M059J (cell line): ENCODE measurements at places on chromosomes 6 and 20.

GRCh38 chr6:82063574-82063973 is 184.0 kb downstream of the IBTK start:
- DNase-seq, result no peak

- DNase-seq, result no peak
Observed at GRCh38 chr20:270517-270916, 13.0 kb downstream of the DEFB132 start.

GRCh38 chr6:61909486-61909885 is 376.5 kb downstream of the KHDRBS2 start:
- no peak for DNase-seq

DNA sequence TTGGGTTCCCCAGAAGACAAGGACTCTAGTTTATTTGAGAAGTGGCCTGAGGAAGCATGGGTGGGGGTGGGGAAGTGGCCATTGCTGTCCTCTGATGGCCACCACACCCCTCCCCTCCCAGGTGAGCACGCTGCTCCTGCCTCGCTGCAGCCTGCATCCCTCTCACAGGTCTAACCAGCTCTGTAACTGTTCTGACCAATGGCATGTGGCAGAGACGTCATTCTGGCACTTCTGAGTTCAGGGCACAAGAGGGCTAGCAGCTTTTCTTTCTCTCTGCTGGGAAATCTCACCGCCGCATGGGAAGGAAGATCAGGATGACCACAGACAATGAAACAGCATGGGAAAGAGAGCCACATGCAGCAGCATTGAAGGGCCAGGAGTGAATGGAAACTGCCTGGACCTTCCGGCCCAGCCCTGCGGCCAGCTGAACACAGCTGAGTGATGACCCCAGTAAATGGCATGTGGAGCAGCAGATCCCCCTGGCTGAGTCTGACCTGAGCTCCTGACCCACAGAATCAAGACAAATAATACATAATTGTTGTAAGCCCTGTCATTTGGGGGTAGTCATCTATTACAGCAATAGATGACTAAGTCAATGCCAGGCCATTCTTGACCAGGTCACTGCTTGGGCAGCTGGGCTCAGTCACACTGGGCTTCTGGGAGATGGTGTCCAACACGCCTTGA is 179.8 kb downstream of the LINC00237 start:
- peak; percentile 67 for DNase-seq

GRCh38 chr6:90859612-90860011 is 272.7 kb upstream of the MAP3K7 start:
- no peak for DNase-seq

GRCh38 chr6:25392372-25392771 is 113.2 kb downstream of the CARMIL1 start:
- DNase-seq, result no peak

DNA sequence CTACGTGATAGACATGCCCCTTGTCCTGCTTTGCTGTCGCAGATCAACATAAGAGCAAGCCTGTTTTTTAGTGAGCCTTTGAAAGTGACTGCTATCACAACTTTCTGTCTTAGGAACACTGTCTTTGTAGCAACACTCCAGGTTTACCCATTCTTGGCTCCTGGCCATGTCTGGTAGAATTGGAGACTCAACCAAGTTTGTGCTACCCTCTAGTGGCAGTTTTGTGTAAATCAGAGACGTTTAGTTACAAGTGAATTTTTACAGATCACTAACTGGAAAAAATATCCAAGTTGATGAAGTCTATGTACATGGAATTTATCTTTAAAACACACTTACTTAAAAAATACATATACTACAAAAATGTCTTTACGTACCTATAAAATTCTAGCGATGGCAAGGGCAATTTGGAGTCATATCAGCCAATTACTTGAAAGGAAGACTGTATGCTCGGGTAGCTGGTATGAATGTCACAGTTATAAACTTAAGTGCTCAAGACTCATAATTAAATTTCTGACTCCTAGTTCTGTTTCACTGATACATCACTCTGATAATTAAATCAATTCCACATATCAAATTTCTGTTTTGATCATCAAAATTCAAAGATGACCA is 101.4 kb downstream of the ADGB start:
- peak; percentile 87 for DNase-seq

DNA sequence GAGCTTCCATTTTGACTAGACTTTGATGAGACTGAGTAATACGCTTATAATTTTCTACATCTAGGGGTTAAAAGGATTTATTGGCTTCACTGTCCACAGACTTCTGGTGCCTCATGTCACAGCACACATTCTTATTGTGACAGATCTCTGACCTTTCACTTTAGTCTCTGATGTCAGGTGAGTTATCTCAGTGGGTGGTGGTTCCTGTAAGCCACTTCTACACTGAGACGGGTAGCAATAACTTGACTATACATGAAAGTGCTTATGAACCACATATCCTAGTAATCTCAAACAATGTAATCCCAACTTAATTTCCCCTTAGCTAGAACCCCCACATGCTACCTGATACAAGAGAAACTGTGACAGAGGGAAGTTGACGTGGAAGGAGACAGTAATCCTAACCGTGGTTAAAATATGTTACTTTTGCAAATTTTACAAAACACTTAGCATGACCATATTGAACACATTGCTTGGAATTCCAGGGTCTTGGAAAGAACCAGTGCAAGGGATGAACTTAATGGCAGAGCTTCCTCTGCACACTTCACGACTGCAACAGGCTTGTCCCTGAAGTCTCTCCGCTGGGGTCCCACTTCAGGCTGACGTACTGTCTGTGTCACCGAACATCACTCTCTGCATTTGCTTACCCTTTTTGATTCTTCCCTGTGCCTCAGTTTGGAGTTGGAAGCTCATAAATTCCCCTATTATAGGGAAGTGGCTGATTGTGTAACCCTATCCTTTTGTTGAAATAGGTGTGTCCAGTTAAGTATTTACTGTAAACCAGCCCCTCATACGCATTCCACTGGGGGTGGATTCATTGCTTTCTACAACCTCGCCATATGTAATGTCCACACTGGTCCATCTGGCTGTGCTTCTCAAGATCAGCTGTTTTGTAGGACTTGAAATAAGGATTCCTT is 6.4 kb upstream of the TRIM40 start:
- no peak for DNase-seq

- no peak for DNase-seq
Observed at GRCh38 chr6:167650730-167651317, 175.9 kb upstream of the AFDN start.

GRCh38 chr6:43170931-43171706 is at the start of gene SRF:
SRF (plus strand) TSS chr6:43171269; CDS start chr6:43171657, 388 bp downstream.
- DNase-seq, result peak; percentile 100

GRCh38 chr6:17054647-17055046 is 47.2 kb upstream of the STMND1 start:
- peak; percentile 51 for DNase-seq

- DNase-seq, result peak; percentile 64
Observed at GRCh38 chr6:33384581-33385020, 7.0 kb upstream of the KIFC1 start.

DNA sequence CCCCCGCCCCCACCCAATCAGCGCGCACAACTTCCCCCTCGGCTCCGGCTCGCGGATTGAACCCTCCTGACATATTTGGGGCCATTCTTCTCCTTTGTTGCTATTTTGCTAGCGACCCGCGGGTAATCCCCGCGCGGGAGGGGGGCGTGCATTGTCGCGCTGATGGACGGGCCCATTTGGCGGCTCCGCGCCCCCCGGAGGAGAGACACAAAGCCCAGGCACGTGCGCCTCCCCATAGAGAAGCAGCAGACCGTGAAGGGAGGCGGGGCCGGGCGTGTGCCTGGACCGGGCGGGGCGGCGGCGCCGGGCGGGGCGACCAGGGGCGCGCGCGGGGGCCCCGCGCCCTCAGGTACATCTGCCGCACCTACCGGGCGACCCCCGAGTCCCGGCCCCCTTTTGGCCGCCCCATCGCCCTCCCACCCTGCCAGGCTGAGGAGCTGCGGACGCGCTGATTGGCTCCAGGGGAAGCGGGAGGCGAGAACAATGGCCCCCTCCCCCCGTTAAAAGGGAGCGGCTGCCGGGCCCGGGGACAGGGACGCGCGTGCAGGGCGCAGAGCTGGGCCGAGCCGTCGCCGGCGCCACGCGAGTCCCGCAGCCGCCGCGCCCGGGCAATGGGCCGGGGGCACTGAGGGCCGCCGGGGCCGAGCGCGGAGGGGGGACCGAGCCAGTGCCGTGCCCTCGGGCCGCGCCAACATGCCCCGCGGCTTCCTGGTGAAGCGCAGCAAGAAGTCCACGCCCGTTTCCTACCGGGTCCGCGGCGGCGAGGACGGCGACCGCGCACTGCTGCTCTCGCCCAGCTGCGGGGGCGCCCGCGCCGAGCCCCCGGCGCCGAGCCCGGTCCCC is at the start of gene INSM1:
TSS of gene INSM1 (plus strand) at position 530 of the 843 bp plus-strand sequence. CDS start at position 694, 164 bp downstream.
- DNase-seq, result no peak

DNA sequence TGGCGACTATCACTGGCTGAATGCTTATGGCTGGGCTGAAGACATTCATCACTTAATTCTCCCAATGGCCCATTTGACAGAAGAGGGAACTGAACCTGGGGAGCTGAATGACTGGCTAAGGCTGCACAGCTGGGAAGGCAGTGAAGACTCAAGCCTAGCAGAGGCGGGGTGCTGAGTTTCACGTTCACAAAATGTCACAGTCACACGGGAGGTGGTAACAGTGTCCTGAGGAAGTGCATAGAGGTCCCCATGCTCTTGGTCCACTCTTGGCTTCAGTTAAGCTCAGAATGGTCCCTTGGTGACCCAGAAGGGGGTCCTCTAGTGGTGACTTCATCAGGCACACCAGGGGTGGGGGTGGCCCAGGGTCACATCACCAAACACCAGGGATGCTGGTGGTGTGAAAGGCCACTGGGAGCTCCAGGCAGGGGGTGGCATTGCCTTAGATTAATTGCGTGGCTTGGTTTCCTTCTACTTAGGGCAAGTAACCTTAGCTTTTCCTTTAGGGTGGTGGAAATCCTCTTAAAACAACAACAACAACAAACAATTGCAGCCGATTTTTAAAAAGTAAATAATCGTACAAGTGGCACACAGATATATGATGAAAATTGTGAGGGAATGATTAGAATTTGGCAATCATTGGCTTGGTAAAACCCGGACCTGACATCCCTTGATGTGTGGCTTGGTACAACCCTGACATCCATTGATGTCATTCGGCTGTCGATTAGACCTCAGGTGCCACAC is 45.0 kb downstream of the SULF2 start:
- no peak for DNase-seq
